Activated CD4-positive, CD25-positive, alpha-beta regulatory T cell treated with anti-CD3 and anti-CD28 coated beads, Interleukin-2, amount 50 U/mL, for 16 hours (primary cell): ENCODE measurements at places on chromosomes 7 and 10.

- DNase-seq = no peak
Observed at GRCh38 chr10:6564367-6564766, 15.7 kb downstream of the PRKCQ start.

GRCh38 chr10:98446151-98446660 is 529 bp downstream of the HPS1 start:
- DNase-seq = no peak

GRCh38 chr7:74228951-74229900 is 19.4 kb downstream of the LAT2 start:
- DNase-seq = no peak

- no peak for DNase-seq
Observed at GRCh38 chr10:110209926-110210673, 2.7 kb downstream of the MXI1 start.

DNA sequence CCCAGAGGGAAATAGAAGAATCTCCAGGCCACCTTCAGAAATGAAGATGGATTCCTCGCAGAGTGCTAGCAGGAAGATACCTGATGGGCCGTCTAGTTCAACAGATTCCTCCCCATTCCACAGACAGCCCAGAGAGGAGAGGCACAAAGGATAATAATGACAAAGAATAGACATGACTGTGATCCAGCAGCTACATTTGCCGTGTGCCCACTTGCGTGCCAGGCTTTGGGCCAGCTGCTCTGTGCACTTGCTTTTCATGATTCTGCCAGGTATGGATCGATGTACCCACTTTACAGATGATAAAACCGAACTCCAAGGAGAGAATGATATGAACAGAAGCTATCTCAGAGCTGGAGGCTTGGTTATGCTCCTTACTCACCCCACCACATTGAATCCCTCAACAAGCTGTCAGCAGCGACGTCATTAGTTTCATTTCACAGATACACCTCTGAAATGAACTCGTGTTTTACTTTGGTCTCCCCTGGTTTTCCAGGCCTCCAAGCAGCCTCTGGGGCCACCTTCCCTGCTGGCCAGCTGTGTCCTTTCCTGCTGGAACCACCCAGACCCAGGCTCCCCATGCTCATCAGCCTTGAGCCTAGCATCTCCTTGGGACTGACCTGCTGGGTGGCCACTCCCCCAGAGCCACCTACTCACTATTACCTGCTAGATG is 11.9 kb upstream of the WDFY4 start:
- no peak for DNase-seq

DNA sequence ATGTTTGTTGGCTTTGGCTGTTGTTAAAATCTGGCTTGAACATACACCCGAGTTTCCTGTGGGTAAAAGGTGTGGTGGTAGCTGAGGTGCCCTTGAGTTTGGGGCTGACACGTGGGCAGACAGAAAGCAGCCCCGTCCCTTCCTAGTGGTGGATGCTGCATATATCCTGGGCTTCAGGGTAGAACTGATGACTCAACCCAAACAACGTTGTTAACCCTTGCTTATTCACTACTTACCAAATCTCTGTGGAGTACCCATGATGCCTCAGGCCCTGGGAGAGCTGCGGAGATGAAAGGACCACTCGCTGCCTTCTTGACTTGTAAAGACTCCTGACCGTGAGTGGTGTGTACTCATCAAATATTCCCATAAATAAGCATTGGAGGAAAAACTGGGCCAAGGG is 245.1 kb downstream of the RAB11FIP2 start:
- DNase-seq = no peak

DNA sequence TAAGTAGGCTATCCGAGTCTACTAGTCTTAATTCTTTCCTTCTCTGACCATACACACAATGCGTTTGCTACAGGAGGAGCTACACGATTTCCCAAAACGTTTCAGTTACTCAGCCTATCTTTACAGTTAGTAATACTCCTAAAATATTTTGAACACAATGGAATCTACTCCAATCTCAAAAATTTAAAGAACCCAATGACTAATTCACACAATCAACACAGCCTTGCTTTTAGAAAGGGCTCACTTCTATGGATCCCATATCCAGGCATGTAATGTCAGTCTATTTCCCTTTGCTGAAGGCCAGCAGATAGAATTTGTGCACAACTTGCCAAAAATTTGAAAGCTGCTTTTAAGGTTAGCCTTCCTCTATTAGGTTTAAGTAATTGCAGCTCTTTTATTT is 107.2 kb downstream of the VPS41 start:
- DNase-seq = no peak

GRCh38 chr10:33661580-33662336 is 327.3 kb upstream of the NRP1 start:
- no peak for DNase-seq

GRCh38 chr7:151393031-151393977 is 16.5 kb downstream of the WDR86 start:
- no peak for DNase-seq

- DNase-seq = no peak
Observed at GRCh38 chr10:95741807-95742467, 14.0 kb upstream of the ENTPD1 start.

GRCh38 chr7:109930049-109930448 is 1160.9 kb upstream of the LRRN3 start:
- no peak for DNase-seq

DNA sequence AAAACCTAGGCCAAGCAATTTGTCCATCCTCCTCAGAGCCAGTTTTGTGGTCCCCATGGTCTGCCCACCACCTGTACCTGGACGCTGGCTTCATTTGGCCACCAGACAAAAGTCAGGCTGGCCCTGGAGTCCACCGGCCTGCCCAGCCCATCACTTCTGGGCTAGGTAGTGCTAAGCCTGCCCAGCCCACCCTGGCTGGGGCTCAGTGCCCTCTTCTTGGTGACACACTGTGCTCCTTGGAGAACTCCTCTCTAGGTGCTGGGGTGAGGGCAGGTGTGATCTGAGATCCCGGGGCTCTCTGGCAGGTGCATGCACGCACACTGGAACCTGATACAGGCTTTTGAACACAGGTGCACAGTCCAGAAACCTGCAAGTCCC is 1.1 kb downstream of the AIFM2 start:
- DNase-seq = no peak

- DNase-seq = no peak
Observed at GRCh38 chr10:79314761-79315601, 32.3 kb upstream of the PPIF start.

- no peak for DNase-seq
Observed at GRCh38 chr7:72336632-72337389, 75.3 kb downstream of the CALN1 start.

DNA sequence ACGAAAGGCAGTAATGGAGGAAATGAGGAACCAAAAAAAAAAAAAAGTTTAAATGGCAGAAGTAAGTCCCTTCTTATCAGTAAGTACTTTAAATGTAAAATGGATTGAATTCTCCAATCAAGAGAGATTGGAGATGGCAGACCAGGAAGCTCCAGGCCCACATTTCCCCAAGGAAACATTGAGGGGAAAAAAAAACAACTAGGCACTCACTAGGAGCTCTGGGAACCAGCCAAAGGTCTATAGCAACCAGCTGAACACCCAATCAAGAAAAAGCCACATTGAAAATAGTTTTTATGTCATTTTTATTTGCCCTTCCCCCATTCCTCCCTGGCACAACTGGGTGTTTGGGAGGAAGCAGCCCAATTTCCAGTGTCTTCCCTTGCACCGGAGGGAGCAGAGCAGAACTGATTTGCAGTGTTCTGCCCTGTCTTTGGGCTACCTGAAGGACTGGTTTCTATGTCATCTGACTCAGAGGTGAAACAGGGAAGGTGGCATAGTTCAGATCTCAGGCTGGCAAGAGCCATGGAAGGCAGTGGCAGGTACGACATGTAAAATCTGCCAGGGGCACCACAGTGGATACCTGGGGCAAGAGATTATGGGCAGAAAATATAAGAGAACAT is 121.9 kb downstream of the SMURF1 start:
- no peak for DNase-seq

DNA sequence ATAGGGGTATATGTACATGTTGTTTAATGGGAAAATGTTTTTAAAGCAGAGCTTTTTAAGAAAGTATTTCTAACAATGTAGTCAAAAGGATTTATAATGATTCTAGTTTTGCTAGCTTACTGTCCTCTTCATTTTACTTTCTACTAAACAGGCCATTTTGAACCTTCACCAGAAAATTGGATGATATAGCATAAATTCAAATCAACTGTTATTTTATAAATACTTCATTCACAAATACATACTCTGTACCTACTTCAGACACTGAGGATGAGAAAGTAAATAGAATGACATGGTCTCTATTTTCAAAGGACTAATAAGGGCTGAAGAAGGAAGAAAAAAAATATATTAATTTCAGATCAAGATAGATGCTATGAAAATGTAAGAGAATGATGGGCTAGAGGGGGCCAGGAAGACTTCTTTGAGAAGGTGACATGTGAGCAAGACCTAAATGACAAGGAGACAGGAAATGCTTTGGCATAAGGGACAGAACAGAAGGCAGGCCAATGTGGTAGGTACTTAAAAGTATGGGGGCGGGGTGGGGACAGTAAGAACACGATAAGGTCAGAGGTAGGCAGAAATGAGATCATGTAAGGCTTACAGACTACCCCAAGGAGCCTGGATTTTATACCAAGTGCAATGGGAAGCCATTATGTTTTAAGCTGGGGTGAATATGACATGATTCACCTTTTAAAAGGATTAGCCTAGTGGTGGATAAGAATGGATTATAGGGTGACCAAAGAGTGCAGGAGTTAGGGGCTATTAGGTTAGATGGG is 5.2 kb downstream of the NAMPT start:
- DNase-seq = no peak

DNA sequence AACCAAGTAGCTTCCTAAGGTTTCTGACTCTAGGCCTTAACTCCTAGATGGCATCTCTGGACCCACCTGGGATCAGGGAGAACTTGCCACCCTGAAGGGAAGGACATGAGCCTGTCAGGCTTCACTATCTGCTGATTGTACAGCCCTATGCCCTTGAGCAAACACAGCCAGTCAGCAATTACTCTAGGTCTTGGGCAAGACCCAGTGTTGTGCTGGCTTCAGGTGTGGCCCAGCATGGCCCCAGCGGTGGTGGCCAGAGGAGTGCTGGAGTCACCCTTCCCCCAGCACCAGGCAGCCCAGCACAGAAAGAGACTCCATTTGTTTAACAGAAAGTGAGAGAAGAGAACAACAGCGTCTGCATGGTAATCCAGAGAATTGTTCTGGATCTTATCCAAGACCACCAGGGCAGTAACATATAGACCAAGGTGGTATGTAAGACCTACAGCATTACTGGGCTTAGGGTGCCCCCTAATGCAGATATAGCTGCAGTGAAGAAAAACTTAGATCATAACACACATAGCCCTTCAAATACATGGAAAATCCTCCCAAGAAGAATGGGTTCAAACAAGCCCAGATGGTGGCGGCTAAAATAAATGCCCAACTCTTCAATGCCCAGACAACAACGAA is 207.7 kb downstream of the MAGI2 start:
- DNase-seq = no peak

DNA sequence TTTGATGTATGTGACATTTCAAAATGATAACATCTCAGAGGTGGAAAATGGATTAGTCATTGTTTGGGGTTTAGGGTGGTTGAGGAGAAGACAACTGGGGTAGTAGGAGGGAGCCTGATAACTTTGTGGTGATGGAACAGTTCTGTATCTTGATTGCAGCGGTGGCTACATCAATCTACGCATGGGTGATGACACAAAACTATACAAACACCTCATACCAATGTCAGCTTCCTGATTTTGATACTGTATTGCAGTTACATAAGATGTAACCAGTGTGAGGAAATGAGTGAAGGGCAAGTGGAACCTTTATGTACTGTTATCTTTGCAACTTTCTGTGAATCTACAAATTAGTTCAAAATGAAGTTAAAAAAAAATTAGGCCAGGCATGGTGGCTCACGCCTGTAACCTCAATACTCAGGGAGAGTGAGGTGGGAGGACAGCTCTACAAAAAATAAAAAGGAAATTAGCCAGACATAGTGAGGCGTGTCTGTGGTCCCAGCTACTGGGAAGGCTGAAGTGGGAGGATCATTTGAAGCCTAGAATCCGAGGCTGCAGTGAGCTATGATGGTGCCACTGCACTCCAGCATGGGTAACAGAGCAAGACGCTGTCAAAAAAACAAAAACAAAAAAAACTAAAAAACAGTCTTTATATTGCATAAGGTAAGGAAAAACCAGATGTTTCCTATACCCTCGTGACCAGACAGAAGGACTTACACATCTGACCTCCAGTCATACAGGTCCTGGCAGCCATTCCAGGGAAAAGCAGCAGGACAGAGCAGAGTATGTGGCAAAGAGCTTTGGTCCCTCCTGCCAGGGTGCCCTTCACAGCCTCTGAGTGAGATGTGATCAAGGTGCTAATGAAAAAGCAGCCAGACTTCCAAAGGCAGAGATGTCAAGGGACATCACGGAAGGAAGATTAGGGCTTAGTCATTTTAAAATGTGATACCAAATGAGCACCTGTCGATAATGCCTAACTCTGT is 50.8 kb downstream of the CYTH3 start:
- peak; percentile 9 for DNase-seq
